ENCODE measurements at places on chromosomes 3 and 15. TPM values are rescaled to one million over a fixed set of nuclear protein-coding genes. Genes with fewer than 3 reads are reported as not detected.

SLC6A1 gene
- polyA plus RNA-seq = 1.2 TPM

UBP1 gene
- polyA plus RNA-seq = 116 TPM

DNA sequence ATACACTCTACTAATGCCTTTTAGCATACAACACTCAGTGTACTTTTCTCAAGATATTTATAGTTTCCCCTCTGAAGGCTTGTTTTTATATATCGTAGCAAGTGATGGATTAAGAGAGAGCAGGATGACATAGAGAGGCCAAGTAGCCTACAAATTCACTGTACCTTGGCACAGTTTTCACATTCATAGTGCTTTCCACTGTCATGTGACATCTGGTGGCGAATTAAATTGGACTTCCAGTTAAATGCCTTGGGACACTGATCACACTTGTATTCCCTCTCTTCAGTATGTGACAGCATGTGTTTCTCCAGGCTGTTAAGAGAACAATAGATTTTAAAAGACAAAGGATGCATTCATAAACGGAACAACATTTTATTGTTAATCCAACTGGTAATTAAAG lies 541.1 kb downstream of the MECOM start:
- DNase-seq = no peak

ZIC1 gene
- 0.64 TPM for polyA plus RNA-seq

DNA sequence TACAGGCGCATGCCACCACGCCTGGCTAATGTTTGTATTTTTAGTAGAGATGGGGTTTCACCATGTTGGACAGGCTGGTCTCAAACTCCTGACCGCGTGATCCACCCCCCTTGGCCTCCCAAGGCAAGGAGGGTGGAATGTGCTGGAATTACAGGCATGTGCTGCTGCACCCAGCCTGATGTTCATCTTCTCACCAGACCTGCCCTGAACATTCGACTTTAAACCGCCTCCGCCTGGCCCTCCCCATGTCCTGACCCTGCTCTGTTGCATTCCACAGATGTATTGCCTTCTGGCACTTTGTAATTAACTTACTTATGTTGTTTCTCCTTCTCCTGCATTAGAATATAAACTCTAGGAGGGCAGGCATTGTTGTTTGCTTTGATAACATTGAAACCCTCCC lies 102.1 kb downstream of the LINGO1 start:
- no peak for DNase-seq

DNA sequence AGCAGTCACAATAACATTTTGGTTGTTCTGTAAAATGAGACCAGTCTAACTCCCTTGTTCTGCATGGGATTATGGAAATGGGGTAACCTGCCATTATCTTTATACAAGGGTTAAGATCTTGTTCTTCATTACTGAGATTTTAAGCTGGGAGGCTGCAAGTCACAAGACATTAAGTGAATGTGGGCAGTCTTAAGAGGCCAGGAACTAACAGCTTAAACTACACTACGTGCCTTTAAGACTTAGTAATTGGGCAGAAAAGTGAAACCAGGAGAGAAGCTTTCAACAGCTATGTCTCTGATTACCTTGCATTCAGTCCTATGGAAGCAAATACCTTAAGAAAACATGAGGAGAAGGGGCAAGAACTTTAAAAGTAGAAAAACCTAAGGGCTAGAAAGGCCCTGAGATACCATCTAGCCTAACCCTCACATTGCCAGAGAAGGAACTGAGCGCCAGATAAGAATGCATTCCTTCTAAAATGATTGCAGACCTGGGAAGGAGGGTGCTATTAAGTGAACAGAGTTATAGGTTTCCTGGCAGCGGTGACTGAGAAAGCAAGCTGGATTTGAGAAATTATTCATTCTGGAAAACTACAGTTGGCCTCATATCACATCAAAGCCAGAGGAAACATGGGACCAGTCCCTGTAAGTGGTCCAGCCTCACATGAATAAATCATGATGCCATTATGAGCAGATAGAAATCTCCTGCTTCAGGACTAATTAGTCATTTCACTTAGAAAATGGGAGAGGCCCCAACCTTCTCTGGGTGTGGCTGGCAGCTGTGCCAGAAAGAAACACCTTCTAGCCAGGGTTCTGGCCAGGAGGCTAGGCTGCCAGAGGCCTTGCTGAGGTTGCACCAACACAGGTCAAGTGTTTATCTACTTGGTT lies 32.9 kb downstream of the DAPK2 start:
- DNase-seq = no peak

GRCh38 chr3:98010194-98010882 lies 24.8 kb downstream of the GABRR3 start:
- DNase-seq = no peak

DNA sequence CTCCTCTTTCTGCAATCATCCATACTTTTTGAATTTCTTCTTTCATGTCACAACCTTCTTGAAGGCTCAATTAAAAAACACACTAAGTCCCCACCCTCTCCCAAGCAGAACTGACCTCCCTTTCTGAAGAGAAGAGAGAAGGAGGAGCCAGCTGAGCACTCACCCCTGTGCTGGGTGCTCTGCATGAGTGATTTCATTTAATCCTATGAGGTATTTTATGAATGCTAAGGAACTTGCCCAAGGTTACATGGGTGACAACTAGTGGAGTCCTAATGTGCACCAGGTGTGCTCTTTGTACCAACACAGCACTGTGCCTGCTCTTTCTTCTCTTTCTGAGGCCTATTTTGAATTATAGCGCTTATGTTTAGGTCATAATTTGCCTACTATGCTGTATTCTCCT lies 135.6 kb downstream of the DUT start:
- no peak for DNase-seq

DNA sequence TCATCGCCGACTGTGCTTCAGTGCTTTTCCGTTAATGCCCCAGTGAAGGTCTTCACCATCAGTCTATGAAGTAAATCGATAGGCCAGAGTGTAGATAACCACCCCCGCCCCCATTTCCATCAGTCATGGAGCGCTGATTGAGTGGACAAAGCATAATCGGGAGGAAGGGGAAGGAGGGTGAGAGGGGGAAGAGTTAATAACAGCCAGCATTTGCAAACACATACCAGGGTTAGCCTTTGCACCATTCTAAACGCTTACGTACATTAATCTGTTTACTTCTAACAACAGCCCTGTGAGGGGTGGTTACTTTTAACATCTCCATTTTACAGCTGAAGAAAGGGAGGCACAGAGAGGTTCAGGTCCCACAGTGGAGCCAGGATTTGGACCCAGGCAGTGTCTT lies 26.8 kb downstream of the EDEM1 start:
- no peak for DNase-seq

IQCF5 gene
- not detected for polyA plus RNA-seq

DNA sequence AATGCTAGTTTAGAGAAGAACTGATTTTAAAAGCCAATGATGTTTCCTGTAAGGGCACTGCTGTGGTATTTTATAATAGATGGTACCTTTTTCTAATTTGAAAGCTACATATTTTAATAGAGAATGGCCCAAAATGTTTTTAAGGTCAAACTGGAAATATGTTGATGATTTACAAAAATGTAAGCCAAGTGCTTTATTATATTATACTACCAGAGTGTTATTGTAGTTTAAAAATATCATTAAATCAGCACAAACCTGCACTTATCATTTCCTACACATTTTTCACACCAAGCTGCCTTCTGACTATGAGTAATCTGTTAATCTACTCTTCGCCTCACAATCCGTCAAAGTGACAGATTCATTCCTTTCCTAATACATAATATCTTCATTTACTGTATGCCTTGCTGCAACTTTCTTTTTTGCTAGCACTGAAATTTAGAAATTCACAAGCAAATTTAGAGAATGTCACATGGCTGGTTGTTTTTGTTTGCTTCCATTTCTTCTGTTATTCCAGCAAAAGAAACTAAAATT lies 126.4 kb upstream of the FAM3D start:
- DNase-seq = no peak

- DNase-seq = no peak
These were observed 1.4 kb downstream of the CRTC3 start for GRCh38 chr15:90531147-90531546.

ENTPD3 gene
- polyA plus RNA-seq = 2.5 TPM

DNA sequence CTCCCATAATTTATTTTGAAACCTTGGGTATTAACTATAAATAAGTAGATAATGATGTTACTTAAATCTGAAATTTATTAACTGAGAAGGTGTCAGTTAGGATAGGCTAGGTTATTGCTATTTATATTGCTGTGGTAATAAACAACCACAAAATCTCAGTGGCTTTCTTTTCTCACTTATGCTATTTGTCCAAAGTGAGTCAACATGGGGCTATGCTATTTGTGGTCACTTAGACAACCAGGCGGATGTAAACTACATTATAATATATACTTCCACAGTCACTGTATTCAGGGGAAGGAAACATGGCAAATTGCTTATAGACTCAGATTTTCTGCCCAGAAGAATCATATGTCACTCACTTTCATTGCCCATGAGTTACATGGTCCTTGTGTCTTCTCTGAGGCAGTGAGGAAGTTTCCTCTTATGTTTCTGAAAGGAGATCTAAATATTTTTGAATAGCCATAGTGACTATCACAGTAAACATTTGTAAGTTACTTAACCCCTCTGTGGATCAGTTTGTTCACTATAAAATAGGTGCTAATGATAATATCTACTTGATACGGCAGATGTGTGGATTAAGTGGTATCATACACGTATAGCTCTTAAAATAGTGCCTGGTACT lies 19.8 kb downstream of the HMG20A start:
- DNase-seq = no peak

GRCh38 chr3:171840811-171841619 lies 2.1 kb upstream of the TMEM212 start:
- no peak for DNase-seq

DNA sequence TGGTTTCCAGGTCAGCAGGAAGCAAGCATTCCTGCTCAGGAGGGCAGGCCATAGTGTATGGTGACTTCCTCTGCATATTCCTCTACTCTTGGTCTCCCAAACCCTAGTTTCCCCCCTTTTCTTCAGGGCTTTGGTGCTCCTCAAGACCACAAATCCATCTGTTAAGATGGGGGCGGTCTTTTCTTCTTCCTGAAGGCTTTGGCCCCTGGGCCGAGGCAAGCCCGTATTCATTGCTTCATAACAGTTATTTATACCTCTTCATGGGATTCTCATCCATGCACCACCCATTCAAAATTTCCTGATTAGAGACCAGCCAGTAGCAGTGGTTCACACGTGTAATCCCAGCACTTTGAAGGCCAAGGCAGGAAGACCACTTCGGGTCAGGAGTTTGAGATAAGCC lies 62.1 kb upstream of the IL12A start:
- DNase-seq = no peak

DNA sequence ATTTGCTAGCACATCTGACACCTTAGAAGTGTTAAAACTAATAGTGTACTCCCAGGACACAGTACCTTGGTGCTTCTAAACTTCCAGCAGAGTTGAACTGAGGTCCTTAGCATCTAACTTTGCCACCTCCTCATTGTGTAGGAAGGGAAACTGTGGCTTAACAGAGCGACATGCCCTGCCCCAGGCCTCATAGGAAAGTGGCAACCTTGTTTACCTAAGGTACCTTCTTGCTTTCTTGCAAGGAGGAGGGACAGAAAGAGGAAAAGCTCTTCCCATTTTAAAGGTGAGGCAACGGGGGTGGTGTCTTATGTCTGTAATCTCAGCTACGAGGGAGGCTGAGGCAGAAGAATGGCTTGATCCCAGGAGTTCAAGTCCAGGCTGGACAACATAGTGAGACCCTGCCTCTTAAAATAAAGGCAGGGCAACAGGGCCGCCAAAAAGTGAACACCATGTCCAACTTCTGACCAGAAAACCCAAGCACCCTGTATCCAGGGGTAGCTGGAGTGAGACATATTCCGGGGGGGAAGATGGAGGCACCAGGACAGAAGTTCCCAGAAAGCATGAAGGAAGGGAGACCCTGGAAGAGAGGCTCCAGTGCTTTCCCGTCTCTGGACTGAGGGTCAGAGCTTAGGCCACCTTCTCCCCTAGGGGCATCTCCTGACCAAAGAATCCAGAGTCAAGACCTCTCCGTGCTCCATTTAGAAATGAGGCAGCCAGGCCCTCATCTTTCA lies 540 bp upstream of the KLHL40 start:
- DNase-seq = no peak

- no peak for DNase-seq
These were observed 19.3 kb upstream of the SLC4A7 start for GRCh38 chr3:27503526-27503925.

DNA sequence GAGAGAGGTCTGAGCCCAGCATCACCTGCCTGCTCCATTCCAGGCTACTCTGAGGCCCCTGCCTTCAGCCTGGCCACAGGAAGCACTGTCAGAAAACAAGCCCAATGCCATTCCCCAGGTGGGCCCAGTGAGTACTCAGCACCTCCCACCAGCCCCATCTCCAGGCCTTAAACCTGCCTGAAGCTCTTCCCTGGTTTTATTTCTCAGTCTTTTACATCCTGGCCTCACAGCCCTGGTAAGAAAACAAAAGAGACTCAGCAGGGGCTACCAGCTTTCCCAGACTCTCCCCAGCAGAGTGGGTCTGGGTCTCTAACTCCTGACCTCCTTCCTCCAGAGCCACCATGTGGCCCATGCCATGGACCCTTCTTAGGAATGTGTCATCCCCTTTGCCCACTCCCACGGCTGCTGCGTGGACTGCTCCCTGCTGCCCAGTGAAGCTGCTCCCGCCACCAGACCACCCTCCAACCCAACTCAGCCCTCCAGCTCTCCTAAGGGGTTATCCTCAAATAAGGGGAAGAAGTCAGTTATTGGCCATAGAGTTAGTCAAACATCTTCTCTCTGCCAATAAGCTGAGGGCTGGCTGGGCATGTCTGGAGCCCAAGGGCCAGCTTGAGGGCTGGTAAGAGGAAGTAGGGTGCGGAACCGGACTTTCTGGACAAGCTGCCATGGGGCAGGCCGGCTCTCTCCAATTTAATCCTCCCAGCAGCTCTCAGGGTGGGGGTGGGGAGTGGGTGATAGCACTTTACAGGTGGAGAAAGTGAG lies 116.7 kb upstream of the LINGO1 start:
- no peak for DNase-seq

GRCh38 chr3:177361081-177361938 lies 164.0 kb upstream of the TBL1XR1 start:
- no peak for DNase-seq

DNA sequence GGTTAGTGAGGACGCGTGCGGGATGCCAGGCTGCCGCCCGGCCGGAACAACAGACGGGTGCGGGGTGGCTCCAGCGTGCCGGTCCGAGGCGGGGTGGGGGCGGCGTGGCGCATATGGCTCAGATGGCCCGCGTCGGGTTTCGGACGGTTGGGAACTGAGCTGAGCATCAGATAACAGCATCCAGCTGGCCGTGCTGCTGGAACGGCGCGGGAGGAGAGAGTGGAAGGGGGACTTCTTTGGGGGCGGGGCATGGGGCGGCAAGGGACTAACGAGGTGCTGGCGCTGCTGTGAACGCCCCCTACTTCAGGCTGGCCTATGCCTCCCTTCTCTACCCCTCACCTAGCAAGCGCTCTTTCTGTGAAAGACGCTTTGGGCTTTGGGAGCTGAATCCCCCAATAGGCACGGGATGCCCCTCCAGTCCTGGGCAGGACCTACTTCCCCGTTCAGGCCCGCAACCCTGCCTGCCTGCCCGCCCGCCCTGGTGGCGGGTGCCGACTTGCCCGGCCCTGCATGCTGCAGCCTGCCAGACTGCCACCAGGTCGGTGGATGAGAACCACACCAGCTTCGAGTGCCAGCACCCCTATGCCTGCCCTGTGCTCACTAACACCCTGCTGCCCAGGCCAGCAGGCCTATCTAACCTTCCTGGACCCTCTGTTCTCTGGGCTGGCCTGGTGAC lies 542 bp downstream of the INKA1 start:
- no peak for DNase-seq

Measured in right renal pelvis (tissue), 4 donors.